Omental fat pad (tissue), 4 donors: ENCODE measurements at places on chromosomes 7 and 10.

- no peak for DNase-seq
These were observed 9.4 kb upstream of the ANKRD1 start for GRCh38 chr10:90930070-90930837.

GRCh38 chr10:69558559-69558958, 14.7 kb downstream of the NEUROG3 start:
- no peak for DNase-seq

DNA sequence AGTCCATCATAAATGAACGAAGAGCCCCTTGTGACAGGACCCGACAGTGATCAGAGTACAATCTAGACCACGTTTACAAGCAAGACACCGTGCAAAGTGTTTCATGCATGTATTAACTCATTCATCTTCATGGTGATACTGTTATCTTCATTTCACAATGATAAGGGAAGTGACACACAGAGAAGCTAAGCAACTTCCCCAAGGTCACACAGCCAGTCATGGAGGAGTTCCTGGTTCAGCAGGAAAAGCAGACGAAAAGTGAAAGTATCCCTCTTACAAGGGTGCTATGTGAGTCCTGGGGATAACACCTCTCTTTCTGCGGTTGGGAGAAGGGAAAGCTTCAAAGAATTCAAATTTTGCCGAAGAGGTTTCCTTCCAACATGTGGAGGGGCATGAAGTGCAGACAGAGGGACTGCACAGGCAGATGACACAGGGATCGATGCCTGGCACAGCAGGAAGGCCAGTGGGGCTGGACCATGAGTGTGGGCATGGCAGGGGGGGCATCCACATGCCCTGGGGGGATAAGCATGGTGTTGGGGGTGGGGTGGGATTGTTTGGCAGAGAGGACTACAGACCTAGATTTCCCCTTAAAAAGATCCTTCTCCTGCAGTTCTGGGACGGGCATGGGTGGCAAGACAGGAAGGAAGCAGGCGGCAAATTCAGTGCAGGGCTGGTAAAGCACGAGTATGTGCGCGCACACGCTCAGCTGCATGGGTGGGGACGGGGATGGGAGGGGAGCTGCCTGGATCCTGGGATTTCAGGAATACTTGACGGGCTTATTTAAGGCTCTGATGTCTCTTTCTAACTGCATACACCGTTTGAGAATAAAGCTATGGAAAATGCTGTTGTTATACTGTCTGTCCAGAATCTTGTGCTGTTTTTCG, 33.5 kb upstream of the DDC start:
- DNase-seq, result no peak

DNA sequence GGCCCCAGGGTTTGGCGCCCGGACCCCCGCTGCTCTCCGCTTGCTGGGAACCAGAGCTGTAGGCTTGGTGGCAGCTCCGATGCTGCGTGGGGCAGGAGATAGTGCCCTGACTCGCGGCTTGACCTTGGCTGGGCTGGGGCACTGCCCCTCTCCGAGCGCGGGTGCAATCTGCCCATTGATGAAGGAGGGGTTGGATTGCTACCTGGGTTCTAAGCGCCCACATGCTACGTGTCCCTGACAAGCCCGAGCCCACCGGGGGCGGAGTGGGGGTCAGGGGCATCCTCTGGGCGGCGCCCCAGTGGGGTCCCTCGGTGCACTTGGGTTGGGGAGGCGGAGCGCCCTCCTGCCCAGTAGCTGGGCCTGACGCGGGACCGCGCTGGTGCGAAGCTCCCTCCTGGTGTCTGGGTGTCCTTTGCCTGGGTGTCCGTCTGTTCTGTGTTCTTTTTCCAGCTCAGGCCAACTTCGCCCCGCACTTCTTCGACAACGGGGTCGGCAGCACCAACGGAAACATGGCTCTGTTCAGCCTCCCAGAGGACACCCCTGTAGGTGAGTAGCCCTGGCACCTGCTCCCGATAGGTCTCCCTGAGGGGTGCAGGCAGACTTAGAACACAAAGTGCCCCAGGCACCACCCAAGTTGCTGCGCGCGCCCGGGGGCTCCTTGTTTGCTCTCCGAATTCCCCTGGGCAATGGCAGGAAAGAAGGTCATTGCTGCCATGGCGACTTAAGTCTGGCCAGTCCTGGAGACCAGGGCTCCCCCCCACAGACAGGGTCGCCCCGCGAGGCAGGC, 900 bp downstream of the CDHR1 start:
- no peak for DNase-seq

GRCh38 chr7:106166651-106167342, 54.7 kb upstream of the SYPL1 start:
- no peak for DNase-seq

DNA sequence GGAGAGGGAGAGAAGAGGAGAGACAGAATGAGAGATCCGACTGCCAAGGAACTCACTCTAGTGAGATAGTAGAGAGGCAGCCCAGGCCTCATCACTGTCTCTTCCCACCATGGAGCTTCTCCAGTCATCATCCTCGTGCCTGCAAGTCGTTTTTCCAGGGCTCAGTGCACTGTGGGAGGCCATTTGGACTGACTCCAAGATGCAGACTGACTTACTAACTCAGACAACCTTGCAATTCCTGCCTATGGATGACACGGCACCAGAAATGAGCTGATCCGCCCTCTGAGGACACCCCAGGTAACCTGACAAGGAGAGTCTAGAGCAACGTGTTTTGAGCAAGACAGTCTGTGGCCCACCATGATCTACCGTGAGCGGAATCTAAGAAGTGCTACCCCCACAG, 154.9 kb downstream of the GLI3 start:
- DNase-seq, result no peak

DNA sequence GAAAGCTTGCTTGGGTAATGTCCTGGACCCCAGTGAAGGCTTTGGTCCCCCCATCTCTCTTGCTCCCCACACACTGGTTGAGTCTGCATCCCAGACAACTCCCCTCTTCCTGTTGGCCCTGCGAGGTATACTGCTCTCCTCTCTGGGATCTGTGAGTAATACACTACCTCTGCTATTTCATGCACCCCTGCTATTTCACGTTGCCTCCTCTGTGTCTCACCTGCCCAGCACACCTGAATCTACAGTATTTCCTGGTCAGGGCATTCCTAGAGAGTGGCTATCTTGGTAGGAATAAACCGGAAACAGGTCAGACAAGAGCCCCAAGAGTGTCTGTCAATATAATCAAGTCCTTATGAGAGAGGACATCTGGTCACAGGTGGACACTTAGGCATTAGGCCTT, 114.3 kb upstream of the ODAD2 start:
- no peak for DNase-seq

- DNase-seq, result no peak
These were observed 15.8 kb downstream of the POLR3A start for GRCh38 chr10:78013564-78013963.

- DNase-seq, result no peak
These were observed 724 bp downstream of the CAPZA2 start for GRCh38 chr7:116862951-116863670.

DNA sequence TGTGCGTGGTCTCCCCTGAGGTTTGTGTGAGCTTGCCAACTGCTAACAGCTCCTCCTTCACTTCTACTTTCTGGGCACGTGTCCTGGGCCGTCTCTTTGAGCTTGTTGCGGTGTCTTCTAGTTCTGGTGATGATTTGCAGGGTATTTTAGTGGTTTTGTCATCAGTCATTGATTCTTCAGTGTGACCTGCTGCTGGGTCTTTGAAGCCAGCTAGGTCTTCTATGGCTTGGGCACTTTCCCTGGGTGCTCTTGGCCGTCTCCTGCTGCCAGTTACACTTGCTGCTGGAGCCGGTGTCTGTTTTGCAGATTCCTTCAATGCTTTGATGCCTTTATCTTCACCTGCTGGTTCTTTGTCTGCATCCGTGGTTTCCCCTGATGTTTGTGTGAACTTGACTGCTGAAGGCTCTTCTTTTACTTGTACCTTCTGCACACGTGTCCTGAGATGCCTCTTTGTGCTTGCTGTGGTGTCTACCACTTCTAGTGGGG, 23.0 kb downstream of the MKI67 start:
- DNase-seq, result no peak

DNA sequence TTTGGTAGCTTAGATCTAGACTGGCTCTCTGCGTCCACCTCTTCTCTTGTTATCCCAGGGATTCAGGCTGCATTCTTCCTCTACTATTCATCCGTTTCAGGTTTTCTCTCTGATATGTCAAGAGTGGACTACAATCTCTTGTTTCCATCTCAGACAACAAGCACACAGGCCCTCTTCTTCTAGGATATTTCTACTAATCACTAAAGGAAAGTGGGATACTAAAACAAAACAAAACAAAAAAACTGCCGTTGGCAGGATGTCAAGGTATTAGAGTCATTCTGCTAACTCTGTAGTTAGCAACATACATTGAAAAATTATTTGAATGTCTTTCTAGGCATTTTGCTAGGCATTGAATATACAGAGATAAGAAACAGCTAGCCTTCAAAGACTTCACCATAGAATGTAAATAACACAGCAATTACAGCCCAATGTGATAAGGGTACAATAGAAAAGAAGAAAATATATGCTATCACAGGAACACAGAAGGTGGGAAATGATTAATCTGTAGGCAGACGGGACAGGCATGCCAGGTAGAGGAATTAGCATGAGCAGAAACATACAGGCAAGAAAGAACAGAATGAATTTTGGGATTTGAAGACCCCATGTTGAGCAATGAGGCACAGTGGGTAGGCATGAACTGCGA, 210.5 kb downstream of the CSTF2T start:
- DNase-seq, result no peak
